ENCODE measurements at places on chromosomes 12 and 14. TPM values are rescaled to one million over a fixed set of nuclear protein-coding genes. Genes with fewer than 3 reads are reported as not detected.

GRCh38 chr12:13030541-13031291, 13.5 kb upstream of the FAM234B start:
- DNase-seq: no peak

- no peak for DNase-seq
These were observed 172.2 kb downstream of the NAV3 start for GRCh38 chr12:78002878-78003277.

- no peak for DNase-seq
These were observed 404.7 kb downstream of the APAF1 start for GRCh38 chr12:99049774-99050173.

- DNase-seq: peak; percentile 50
These were observed 145.6 kb upstream of the NAV3 start for GRCh38 chr12:77685112-77685511.

GRCh38 chr14:92597906-92598905, 84.6 kb downstream of the RIN3 start:
- DNase-seq: no peak

DNA sequence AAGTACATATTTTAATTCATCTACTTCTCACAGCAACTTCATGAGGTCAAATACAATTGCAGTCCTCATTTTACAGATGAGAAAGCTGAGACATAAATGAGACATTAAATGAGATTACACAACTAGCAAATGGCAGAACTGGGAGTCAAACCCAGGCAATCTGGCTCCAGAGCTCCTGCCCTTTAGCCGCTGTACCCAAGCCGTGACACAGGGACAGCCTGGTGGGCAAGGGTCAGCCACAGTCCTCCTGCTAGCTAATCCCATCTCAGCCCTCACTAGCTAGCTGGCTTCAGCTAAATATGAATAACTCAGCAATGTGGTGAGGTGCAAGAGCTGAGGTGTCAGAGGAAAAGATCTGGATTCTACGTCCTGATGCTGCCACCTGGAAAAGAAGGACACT, 54.8 kb downstream of the NINJ2 start:
- DNase-seq: no peak

DNA sequence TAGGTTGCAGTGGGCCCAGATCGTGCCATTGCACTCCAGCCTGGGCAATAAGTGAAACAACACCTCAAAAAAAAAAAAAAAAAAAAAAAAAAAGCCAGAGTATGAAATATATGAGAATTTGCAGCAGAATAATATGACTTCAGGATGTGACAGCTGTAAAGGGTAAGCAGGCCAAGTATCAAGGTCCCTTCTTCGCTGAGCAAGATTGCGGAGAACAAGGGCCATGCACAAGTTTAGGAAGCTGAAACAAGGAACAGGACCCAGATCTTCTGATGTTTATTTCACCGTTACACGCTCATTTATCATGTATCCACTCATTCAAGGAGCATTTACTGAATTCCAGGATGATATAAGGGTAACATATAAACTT, 659 bp upstream of the FOXJ2 start:
- DNase-seq: no peak

- DNase-seq: no peak
These were observed 259.6 kb downstream of the BTG1 start for GRCh38 chr12:91885851-91886731.

- no peak for DNase-seq
These were observed 4.8 kb downstream of the IFFO1 start for GRCh38 chr12:6551063-6551461.

DNA sequence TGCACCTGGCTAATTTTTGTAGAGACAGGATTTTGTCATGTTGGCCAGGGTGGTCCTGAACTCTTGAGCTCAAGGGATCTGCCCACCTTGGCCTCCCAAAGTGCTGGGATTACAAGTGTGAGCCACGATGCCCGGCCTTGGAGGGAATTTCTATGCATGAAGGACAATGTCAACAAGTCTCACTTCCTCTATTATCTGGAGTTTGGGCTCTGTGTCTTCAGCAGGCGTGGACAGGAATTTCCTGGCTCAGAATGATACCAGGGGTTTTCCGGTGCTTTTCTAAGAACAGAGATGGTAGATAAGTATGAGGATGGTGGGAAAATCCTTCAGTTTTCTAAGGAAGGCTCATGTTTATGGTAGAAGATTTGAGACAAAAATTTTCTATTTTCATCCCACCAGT, 75.0 kb upstream of the CCDC60 start:
- DNase-seq: no peak

GRCh38 chr12:76830436-76830835, 48.4 kb downstream of the CSRP2 start:
- DNase-seq: no peak

DNA sequence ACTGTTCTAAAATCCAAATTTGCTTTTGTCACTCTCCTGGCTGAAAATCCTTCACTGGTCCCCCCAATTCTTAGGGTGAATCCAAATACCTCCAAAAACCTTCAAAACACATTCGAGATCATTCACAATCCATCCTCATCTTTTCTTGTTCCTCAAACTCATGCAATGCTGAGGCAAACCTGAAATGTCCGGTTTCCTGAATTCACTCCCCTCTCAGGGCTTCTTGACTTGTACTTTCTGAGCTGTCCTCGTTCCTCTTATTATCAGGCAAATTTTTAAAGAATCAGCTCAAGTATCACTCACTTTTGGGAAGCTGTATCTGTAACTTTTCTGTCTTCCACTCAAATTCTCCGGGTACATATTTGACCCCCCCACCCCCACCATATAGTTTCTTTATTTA, 84.9 kb upstream of the DUSP6 start:
- DNase-seq: no peak

GRCh38 chr12:51923506-51924365, 16.4 kb downstream of the ACVRL1 start:
- peak; percentile 4 for DNase-seq

GRCh38 chr12:109246221-109246620, 62.9 kb downstream of the FOXN4 start:
- no peak for DNase-seq

- peak; percentile 7 for DNase-seq
These were observed 3.1 kb downstream of the C14orf39 start for GRCh38 chr14:60482743-60483142.

DPF3 gene
- total RNA-seq: not detected

FGD6 gene
- 28.3 TPM for total RNA-seq

A2M gene
- total RNA-seq: 2.1 TPM

OR11H6 gene
- not detected for total RNA-seq

SCYL2 gene
- 45.3 TPM for total RNA-seq

KRT7 gene
- 16.8 TPM for total RNA-seq

GDF11 gene
- 11.8 TPM for total RNA-seq

CACNA1C gene
- 0.03 TPM for total RNA-seq

SMIM41 gene
- not detected for total RNA-seq

TTC9 gene
- total RNA-seq: 0.49 TPM

ABHD12B gene
- total RNA-seq: not detected

NTS gene
- 1.5 TPM for total RNA-seq

Data from Panc1 (cell line).